Naive thymus-derived CD4-positive, alpha-beta T cell (primary cell): ENCODE measurements at places on chromosomes 5 and 9. TPM values are rescaled to one million over a fixed set of nuclear protein-coding genes. Genes with fewer than 3 reads are reported as not detected.

DNA sequence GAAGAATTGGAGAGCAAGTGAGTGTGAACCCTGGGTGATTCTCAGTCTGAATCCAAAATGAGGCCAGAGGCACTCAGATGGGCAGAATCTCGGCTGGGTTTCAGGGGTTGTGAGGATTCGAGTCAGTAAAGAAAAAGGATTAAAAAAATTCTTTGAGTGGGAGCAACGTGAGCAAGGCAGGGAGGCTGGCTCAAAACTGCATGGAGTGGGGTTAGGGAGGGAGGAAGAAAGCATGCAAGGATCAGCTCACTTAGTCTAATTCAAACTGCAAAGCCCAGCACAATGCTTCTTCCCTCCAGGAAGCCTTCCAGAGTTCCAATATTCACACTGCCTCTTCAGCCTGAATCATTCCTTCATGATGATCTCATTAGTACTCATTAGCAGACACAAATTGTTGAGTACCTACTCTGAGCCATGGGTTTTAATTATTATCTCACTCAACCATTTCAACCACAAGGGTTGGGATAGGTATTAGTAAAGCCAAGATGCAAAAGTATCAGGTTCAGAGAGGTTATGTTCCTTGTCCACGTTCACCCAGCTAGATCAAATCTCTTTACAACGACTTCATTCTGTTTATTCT, 95.8 kb downstream of the BRINP1 start:
- DNase-seq: no peak
- H3K4me1 ChIP-seq: no peaks in the 10 kb centered on the region
- no peaks in the 10 kb centered on the region for H3K36me3 ChIP-seq
- H3K4me3 ChIP-seq: no peak overlapping the region
- no peak overlapping the region for H3K27ac ChIP-seq

GRCh38 chr9:129403779-129404620, 216.9 kb downstream of the C9orf50 start:
- H3K27me3 ChIP-seq: no peaks in the 10 kb centered on the region
- H3K4me1 ChIP-seq: no peaks in the 10 kb centered on the region
- no peak overlapping the region for H3K27ac ChIP-seq
- H3K36me3 ChIP-seq: no peaks in the 10 kb centered on the region

- no peaks in the 10 kb centered on the region for H3K36me3 ChIP-seq
- H3K27ac ChIP-seq: peak overlapping the region; percentile 88
- peaks cover 33% of the 10 kb centered on the region for H3K4me1 ChIP-seq
- DNase-seq: peak; percentile 90
Measured at GRCh38 chr9:272251-273213, 57.9 kb downstream of the DOCK8 start.

DNA sequence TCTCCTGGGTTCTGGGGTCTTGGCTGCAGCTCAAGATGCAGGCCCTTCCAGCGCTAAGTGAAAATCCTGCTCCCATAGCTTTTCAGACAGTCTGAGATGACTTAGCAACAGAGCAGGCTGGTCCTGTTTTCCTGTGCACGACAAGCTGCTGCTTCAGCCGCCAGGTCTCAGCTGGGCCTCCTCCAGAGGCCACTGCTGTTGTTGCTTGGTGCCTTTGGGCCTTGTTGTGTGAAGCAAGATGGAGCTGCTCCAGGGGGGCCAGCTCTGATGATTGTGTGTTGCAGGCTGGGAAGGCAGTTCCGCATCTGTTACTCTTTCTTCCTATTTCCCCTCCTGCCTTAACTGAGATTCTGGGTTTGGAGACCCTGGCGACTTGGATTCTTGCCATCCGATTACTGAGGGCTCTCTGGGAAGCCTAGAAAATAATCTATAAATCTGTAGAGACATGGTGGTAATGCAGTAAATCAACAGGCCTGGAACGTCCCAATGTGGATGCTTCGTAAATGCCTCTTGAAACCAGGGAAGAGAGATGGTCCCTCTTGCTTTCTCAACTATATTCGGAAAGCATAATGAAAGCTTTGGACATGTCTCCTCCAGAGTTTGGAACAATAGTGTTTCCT, 3.2 kb downstream of the MAP1B start:
- H3K4me1 ChIP-seq: no peaks in the 10 kb centered on the region
- H3K4me3 ChIP-seq: no peak overlapping the region
- no peaks in the 10 kb centered on the region for H3K36me3 ChIP-seq
- no peak overlapping the region for H3K27ac ChIP-seq

GRCh38 chr5:2334719-2335118, 416.8 kb downstream of the IRX2 start:
- H3K27me3 ChIP-seq: no peaks in the 10 kb centered on the region
- no peaks in the 10 kb centered on the region for H3K36me3 ChIP-seq
- H3K4me1 ChIP-seq: no peaks in the 10 kb centered on the region
- no peak overlapping the region for H3K27ac ChIP-seq

DNA sequence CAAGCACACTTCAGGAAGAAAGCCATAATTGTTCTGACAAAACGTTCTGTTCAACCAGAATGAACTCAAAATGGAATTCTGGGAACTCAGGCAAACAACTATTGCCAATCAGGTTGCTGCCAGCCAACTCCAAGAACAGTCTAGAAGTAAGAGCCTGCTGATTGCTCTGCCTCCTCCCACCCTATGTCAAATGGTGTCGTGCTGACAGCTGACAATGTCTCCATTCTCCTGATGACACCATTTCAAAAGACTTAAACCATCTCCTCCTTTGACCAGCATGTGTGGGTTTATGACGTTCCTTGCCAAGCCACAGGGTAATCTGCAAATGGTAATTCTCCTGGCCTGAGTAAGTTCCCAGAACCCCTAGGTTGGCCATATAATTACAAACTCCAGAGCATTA, 21.9 kb upstream of the PLIN2 start:
- no peak overlapping the region for H3K4me3 ChIP-seq
- no peaks in the 10 kb centered on the region for H3K4me1 ChIP-seq
- H3K36me3 ChIP-seq: no peaks in the 10 kb centered on the region
- H3K27ac ChIP-seq: no peak overlapping the region
- no peaks in the 10 kb centered on the region for H3K27me3 ChIP-seq

GRCh38 chr9:136954270-136955083, 2.4 kb downstream of the LCN12 start:
- no peak for DNase-seq
- no peak overlapping the region for H3K27ac ChIP-seq
- no peaks in the 10 kb centered on the region for H3K4me1 ChIP-seq
- no peak overlapping the region for H3K4me3 ChIP-seq
- no peaks in the 10 kb centered on the region for H3K36me3 ChIP-seq

DNA sequence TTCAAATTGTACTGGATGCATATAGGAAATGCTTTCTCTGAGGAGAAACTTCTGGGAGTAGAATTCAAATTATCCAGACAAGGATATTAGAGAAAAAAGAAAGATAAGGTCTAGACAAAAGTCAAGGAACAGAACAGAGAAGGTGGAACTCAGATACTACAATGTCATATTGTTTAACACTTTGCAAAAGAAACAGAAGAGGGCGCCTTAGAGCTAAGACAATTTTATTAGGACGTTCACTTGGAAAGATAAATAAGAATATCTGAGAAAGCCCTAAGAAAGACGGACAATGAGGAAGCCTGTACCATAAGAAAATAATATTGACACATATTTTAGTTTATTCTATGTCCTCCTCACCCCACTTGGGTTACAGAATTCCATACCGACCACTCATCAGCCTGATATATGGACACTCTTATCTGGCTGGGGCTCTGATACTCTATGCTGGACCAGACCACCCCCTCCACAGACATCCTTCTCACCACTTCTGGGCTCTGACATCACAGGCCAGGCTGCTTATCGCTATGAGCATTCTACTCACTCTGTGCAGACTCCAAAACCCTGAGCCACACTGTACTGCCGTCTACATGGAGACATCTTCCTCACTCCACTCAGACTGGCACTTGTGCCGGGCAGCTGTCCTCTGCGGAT, 9.1 kb upstream of the AK3 start:
- peak; percentile 40 for DNase-seq
- H3K27ac ChIP-seq: no peak overlapping the region
- no peaks in the 10 kb centered on the region for H3K4me1 ChIP-seq
- H3K27me3 ChIP-seq: no peaks in the 10 kb centered on the region

DNA sequence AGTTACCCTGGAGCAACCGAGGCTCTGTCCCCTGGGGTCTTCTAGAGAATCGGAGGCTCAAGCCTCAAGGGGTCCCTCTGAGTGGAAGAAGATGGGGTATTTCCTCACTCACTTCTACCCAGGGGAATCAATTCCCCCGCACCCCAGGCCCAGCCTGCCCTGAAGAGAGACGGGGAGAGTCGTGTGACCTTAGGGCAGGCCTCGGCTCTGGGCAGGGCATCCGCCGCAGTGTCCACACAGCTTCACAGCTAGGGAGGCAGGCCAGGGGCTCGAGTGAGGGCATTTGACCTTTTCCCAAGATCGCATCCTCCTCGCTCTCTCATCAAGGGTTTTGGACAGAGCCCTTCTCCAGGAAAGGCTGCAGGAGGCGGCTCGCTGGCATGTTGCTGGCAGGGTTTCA, 57.9 kb upstream of the CNOT6 start:
- H3K27ac ChIP-seq: no peak overlapping the region
- no peaks in the 10 kb centered on the region for H3K27me3 ChIP-seq
- H3K4me3 ChIP-seq: no peak overlapping the region
- H3K36me3 ChIP-seq: no peaks in the 10 kb centered on the region

DNA sequence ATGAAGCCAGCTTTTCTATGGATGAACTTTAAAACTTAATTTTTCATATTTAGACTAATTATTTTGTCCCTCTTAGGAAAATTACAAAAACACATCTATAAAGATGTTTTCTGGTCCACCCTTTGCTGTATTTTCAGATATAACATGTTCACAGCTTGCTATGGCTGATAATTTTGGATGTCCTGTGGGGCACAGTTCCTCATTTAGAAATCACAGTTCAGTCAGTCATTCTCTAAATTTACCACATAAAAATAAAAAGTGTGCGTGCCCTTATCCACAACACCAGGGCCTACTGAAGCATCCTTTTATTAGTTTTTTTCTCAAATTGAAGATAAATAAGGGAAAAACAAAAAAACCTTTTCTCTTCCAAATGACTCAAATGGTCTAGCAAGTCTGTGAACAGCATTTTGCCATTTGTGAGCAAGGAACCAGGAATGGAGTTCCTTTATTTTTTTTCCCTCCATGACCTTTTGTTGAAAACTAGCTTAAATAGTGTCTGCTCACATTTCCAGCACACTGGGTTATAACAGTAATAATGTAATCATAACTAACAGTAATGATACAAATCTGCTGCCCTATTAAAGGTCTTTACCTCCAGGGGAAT, 87.1 kb downstream of the CEMIP2 start:
- H3K4me3 ChIP-seq: no peak overlapping the region
- peaks cover 23% of the 10 kb centered on the region for H3K4me1 ChIP-seq
- no peaks in the 10 kb centered on the region for H3K27me3 ChIP-seq
- no peak for DNase-seq
- H3K27ac ChIP-seq: no peak overlapping the region

- no peak for DNase-seq
- H3K4me1 ChIP-seq: no peaks in the 10 kb centered on the region
- no peak overlapping the region for H3K4me3 ChIP-seq
- H3K36me3 ChIP-seq: no peaks in the 10 kb centered on the region
Measured at GRCh38 chr9:71626395-71626794, 141.9 kb downstream of the CEMIP2 start.

GRCh38 chr5:157115012-157115411, 6.2 kb upstream of the HAVCR2 start:
- peaks cover 3% of the 10 kb centered on the region for H3K4me1 ChIP-seq
- no peak overlapping the region for H3K27ac ChIP-seq
- H3K27me3 ChIP-seq: no peaks in the 10 kb centered on the region
- no peaks in the 10 kb centered on the region for H3K36me3 ChIP-seq
- no peak overlapping the region for H3K4me3 ChIP-seq

- no peaks in the 10 kb centered on the region for H3K4me1 ChIP-seq
- peaks cover 44% of the 10 kb centered on the region for H3K36me3 ChIP-seq
- DNase-seq: no peak
Measured at GRCh38 chr9:130870491-130871381, 25.9 kb downstream of the QRFP start.

- H3K4me1 ChIP-seq: no peaks in the 10 kb centered on the region
- H3K27ac ChIP-seq: no peak overlapping the region
- H3K4me3 ChIP-seq: no peak overlapping the region
- DNase-seq: no peak
Measured at GRCh38 chr5:179407191-179408175, 62.2 kb upstream of the ADAMTS2 start.

DNA sequence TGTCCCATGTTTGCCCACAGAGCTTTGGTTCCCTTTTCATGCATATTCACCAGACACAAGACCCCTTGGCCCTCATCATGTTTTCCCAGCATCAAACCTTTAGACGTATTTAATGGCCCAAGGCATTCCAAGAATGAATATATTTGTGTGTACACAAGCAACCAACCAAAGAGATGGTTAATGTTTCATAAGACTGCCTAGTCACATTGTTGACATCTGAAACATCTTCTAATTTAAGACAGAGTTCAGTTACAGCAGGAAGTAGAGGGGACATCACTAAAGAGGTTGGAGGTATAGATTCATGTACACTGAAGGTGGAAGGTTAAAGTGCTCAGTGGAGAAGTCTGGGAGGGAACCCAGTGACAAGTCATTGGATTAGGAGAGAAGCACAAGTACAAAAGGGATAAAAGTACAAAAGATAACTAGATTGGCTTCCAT, 49.1 kb downstream of the SUSD1 start:
- H3K27me3 ChIP-seq: no peaks in the 10 kb centered on the region
- H3K36me3 ChIP-seq: no peaks in the 10 kb centered on the region
- no peaks in the 10 kb centered on the region for H3K4me1 ChIP-seq
- H3K4me3 ChIP-seq: no peak overlapping the region

GRCh38 chr5:170345971-170346370, 43.2 kb downstream of the KCNMB1 start:
- H3K4me3 ChIP-seq: no peak overlapping the region
- no peaks in the 10 kb centered on the region for H3K36me3 ChIP-seq
- DNase-seq: no peak
- H3K4me1 ChIP-seq: no peaks in the 10 kb centered on the region
- no peak overlapping the region for H3K27ac ChIP-seq

- H3K27ac ChIP-seq: no peak overlapping the region
- peaks cover 4% of the 10 kb centered on the region for H3K4me1 ChIP-seq
- H3K36me3 ChIP-seq: no peaks in the 10 kb centered on the region
- H3K4me3 ChIP-seq: no peak overlapping the region
Measured at GRCh38 chr9:99037769-99038483, 67.0 kb upstream of the TGFBR1 start.

DNA sequence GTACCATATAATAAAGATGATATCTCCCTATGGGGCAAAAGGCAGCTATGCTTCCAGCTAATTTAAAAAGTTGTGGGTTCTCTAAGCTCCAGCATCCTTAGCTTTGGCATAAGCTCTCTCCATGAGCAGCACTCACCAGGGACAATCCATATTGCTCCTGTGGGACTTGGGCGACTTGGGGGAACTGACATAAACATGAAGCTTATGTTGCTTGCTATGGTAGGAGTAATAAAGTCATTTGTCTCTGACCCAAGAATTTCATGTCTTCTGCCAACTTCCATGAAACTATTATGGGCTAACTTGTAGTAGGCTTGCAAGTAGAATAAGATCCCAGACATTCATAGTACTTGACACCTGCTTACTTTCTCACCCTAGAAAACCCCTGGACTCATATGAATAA, 36.2 kb upstream of the TLE4 start:
- no peaks in the 10 kb centered on the region for H3K27me3 ChIP-seq
- no peaks in the 10 kb centered on the region for H3K4me1 ChIP-seq
- H3K4me3 ChIP-seq: no peak overlapping the region
- DNase-seq: no peak

The IL9 gene
- total RNA-seq: not detected

The TLE1 gene
- total RNA-seq: 7.1 TPM

The LPAR1 gene
- total RNA-seq: 1.9 TPM

The NR2F1-AS1 gene
- total RNA-seq: not detected

The MRPL50 gene
- 11.5 and 13.2 TPM in 2 replicates for total RNA-seq

The PCDHAC1 gene
- total RNA-seq: not detected

The TMEM252 gene
- total RNA-seq: not detected

The GABRA6 gene
- total RNA-seq: not detected in 2 replicates

The HTR4 gene
- not detected for total RNA-seq

The ARID3C gene
- not detected for total RNA-seq

The PTGS1 gene
- 0.67 TPM for total RNA-seq

The ACOT12 gene
- total RNA-seq: not detected

The ADAMTS12 gene
- total RNA-seq: not detected

The PKN3 gene
- 2.0 TPM for total RNA-seq
